ENCODE measurements at places on chromosomes 16 and 17. TPM values are rescaled to one million over a fixed set of nuclear protein-coding genes. Genes with fewer than 3 reads are reported as not detected.

DNA sequence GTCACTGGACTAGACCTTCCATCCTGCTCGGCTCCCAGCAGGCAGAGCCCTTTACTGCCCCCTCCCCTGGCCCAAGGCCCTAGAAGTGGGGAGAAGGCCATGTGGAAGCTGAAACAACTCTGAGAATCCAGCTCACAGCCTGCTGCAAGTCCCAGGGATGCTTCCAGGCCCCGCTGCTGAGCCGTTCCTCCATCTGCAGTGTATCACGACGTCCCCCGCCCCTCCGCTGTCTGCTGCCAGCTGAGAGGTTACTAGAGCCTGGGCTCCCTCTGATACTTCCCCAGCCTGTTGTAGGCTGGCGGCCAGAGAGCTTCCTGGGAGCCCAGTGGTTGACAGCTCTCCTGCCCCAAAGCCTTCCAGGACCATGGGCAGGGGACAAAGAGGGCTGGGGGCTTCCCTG is 118.2 kb downstream of the MGAT5B start:
- no peak overlapping the region for H3K4me3 ChIP-seq
- no peak for DNase-seq
- no peak overlapping the region for H3K27ac ChIP-seq
- H3K4me1 ChIP-seq = peaks cover 16% of the 10 kb centered on the region
- H3K27me3 ChIP-seq = no peaks in the 10 kb centered on the region

DNA sequence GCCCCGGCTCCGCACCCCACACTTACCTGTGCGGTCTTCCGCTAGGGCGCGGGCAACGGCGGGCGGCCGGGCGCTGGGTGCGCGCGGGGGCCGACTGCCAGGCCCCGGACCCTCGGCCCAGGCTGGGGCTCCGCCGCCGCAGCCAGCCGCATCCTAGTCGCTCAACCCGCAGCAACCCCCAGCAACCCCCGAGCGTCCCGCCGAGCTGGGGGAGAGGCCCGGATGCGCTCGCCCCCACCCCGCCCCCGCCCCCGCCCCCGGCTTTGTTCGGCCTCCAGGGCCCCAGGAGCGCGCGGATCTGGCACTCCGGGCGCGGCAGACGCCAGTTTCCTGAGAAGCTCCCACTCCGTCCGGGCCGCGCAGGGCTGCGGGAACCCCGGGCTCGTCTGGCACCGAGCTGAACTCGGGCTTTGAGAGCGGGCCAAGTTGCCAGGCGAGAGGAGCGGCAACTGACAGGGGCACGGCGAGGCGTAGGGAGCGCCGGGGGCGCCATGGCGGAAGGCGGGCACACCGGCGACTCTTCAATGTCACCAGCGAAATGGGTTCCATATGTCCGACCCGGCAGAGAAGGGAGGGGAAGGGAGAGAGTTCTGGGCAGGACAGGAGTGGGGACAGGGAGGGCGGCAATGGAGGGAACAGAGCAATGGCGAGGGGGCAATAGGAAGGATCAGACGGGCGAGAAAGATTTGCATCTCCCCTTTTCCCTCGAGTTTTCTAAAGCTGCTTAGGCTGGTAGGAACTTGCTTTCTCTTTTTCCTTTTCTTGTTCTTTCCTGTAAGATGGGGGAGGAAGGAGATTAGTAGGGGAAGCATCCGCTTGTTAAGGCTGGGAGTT is 13.7 kb downstream of the HOXB4 start:
- H3K36me3 ChIP-seq = no peaks in the 10 kb centered on the region

- DNase-seq = no peak
- no peak overlapping the region for H3K27ac ChIP-seq
- H3K4me1 ChIP-seq = no peaks in the 10 kb centered on the region
- H3K27me3 ChIP-seq = no peaks in the 10 kb centered on the region
Observed at GRCh38 chr17:40915721-40916256, 21.7 kb downstream of the KRT23 start.

- H3K4me1 ChIP-seq = peaks cover 7% of the 10 kb centered on the region
- no peak overlapping the region for H3K4me3 ChIP-seq
- H3K36me3 ChIP-seq = no peaks in the 10 kb centered on the region
- peaks cover 18% of the 10 kb centered on the region for H3K27me3 ChIP-seq
- no peak overlapping the region for H3K27ac ChIP-seq
Observed at GRCh38 chr17:63542942-63543821, 7.1 kb upstream of the DCAF7 start.

DNA sequence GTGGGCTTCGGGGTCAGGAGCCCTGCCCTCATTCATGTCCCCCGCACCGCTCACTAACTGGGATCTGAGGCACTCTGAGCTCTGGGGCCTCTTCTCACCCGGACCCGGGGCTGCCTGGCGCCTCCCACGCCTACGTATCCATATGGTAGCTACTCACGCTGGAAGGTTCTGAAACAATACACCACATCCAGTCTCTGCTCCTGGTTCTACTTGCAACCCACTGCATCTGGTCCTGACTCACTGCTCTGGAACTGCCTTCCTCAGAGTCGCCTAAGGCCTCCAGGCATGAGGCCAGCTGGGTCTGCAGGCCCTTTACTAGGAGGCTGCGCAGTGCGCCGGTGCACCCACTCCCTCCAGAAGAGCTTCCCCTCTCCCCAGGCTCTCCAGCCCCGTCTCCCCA is 18.1 kb downstream of the USP36 start:
- no peak overlapping the region for H3K4me3 ChIP-seq
- DNase-seq = no peak
- no peak overlapping the region for H3K27ac ChIP-seq
- H3K4me1 ChIP-seq = no peaks in the 10 kb centered on the region

DNA sequence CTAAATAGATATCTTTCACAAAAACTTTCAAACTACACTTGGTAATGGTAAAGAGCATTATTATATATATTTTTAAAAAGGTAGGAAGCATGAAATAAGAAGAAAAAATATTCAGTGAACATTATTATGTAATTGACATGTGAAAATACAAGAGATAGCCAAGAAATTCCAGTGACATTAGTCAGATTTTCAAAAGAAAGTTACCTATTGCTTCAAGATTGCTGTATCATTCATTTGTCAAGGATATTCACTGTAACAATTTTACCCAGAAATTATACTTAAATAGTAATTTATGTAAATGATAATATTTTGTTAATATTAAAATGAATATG is 350.2 kb downstream of the KIF2B start:
- peaks cover 30% of the 10 kb centered on the region for H3K4me1 ChIP-seq
- H3K27me3 ChIP-seq = no peaks in the 10 kb centered on the region
- H3K27ac ChIP-seq = no peak overlapping the region
- H3K4me3 ChIP-seq = no peak overlapping the region
- no peak for DNase-seq

DNA sequence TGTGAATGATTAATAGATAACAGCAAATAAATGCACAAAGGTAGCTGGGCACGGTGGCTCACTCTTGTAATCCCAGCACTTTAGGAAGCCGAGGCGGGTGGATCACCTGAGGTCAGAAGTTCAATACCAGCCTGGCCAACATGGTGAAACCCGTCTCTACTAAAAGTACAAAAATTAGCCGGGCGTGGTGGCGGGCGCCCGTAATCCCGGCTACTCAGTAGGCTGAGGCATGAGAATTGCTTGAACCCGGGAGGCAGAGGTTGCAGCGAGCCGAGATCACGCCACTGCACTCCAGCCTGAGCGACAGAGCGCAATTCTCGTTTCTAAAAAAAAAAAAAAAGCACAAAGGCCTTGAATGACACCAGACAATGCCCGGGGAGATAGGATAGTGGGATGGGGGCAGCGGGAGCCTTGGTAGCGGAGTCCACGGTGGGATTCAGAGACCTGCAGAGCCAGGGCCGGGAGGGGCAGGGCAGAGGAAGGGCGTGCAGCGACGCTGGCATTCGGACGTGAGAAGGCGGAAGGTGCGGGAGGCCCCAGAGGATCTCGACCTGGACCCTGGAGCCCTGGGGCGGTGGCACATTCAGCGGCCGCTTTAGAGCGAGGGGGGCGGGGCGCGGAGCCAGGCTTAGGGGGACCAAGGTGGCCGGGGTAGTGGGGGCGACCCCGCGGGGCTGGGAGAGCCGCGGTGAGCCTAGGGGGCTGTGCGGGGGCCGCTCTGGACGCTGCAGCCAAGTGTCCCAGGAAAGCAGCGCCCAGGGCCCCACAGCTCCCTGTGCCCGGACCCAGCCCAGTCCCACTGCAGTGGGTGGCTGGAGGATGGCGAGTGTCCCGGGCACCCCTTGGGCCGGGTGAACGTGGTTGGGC is 999 bp upstream of the FLYWCH2 start:
- H3K4me3 ChIP-seq = peak overlapping the region; percentile 94
- DNase-seq = peak; percentile 79
- H3K36me3 ChIP-seq = no peaks in the 10 kb centered on the region
- H3K27me3 ChIP-seq = peaks cover 13% of the 10 kb centered on the region
- H3K4me1 ChIP-seq = peaks cover 5% of the 10 kb centered on the region

DNA sequence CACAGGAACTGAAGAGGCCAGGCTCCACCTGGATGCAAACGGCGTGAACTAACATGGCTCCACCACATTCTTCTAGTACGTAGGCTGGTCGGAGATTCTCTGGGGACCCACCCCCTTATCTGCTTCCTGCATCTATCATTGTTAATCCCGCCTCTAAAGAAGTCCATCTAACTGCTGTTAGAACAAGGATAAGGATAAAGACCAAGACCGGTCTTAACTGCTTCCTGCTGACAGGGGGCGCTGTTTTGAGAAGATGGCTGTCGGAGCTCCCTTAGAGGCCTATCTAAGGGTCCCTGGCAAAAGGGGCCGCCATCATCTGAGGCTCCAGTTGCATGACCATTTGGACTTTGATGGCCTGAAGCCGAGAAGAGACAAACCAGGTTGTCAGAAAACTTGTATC is 25.8 kb upstream of the TNFSF12 start:
- H3K4me3 ChIP-seq = no peak overlapping the region
- H3K27me3 ChIP-seq = no peaks in the 10 kb centered on the region
- H3K36me3 ChIP-seq = no peaks in the 10 kb centered on the region
- H3K27ac ChIP-seq = no peak overlapping the region

GRCh38 chr16:13348416-13348815 is 447.0 kb downstream of the SHISA9 start:
- peaks cover 14% of the 10 kb centered on the region for H3K4me1 ChIP-seq
- H3K27ac ChIP-seq = no peak overlapping the region
- DNase-seq = peak; percentile 69
- peaks cover 19% of the 10 kb centered on the region for H3K36me3 ChIP-seq
- no peak overlapping the region for H3K4me3 ChIP-seq

DNA sequence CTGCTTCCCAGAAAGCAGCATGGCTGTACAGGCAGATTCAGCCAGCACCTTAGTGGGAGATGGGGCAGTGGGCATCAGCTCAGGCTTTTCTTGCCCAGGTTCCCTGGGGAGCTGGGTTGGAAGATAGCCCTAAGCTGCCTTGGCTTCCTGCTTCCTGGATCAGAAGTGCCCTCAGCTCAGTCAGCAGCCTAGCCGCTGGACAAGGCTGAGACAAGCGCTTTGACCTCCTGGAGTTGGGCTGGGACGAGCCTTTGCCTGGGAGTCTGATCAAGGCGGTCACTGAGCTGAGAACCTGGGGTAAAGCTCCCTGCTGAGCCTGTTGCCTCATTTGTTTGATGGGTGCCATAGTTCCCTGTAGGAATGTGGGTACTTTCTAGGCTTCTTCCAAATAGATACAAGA is 190.0 kb downstream of the RAB11FIP4 start:
- no peak overlapping the region for H3K27ac ChIP-seq
- no peak overlapping the region for H3K4me3 ChIP-seq
- H3K4me1 ChIP-seq = no peaks in the 10 kb centered on the region
- no peaks in the 10 kb centered on the region for H3K36me3 ChIP-seq

- no peaks in the 10 kb centered on the region for H3K27me3 ChIP-seq
- no peak overlapping the region for H3K4me3 ChIP-seq
- no peaks in the 10 kb centered on the region for H3K36me3 ChIP-seq
- no peaks in the 10 kb centered on the region for H3K4me1 ChIP-seq
- no peak for DNase-seq
Observed at GRCh38 chr17:83055911-83056582, 23.4 kb upstream of the METRNL start.

- peaks cover 32% of the 10 kb centered on the region for H3K36me3 ChIP-seq
- H3K27me3 ChIP-seq = no peaks in the 10 kb centered on the region
- no peak overlapping the region for H3K27ac ChIP-seq
- no peak overlapping the region for H3K4me3 ChIP-seq
- DNase-seq = no peak
Observed at GRCh38 chr16:28155293-28155692, 56.5 kb downstream of the XPO6 start.

UBE2I gene
- 117 TPM for total RNA-seq

IFI35 gene
- 3.3 TPM for total RNA-seq

CASKIN1 gene
- 6.2 TPM for total RNA-seq

TPSD1 gene
- total RNA-seq = not detected
